ENCODE measurements at places on chromosomes 4 and X.
A peak's percentile ranks its signal among the peaks of the same experiment; 100 is the strongest.

- DNase-seq, result no peak
Measured at GRCh38 chr4:142329313-142329712, 516.8 kb downstream of the INPP4B start.

GRCh38 chrX:155221351-155221750 is 5.1 kb downstream of the VBP1 start:
- no peak for DNase-seq

DNA sequence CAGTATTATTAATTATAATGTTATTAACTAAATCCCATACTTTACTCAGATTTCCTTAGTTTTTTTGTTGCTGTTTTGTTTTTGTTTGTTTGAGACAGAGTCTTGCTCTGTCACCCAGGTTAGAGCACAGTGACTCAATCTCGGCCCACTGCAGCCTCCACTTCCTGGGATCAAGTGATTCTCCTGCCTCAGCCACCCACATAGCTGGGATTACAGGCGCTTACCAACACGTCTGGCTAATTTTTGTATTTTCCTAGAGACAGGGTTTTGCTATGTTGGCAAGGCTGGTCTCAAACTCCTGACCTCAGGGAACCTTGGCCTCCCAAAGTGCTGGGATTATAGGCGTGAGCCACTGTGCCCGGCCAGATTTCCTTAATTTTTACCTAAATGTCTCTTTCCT is 72.2 kb downstream of the ANAPC4 start:
- no peak for DNase-seq

DNA sequence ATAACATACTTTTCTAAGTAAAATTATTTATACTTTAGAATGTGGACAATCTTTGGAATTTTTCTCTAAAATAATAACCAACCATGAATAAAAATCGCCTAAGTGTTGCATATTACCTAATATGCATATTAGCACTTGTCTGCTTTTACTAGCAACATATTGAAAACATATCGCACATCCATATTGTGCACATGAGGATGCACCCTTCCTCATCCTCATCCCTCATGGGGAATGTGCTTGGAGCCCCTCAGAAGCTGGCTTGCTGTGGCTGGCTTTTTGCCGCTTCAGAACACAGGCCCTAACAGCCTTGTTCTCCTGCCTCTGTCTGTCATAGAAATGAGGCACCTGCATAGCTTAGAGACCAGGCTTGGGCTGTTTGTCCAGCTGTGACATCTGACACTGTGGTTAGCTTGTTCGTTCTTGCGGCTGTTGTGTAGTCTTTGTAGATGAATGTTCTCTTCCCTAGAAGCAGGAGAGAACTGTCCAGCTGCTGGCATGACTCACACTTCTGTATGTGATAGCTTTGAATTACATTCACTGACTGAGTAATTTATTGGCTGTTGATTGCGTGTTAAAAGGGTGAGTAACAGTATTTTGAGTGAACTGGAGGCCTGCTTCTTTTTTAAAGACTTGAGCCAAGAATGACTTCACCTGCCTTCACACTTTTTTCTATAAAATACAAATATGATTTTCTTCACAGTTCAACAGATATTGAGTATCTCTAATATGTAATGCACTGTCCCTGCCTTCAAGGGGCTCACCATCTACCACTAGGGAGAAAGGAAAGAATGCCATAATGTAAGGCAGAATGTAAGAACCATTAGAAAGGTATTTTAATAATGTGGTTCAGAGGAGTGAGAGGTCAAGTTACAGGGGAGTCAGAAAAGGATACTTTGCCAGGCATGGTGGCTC is 81.9 kb downstream of the HMGB2 start:
- peak; percentile 96 for DNase-seq

GRCh38 chrX:8027827-8028226 is 100.6 kb upstream of the PNPLA4 start:
- no peak for DNase-seq

All from common myeloid progenitor, CD34-positive (primary cell).